ENCODE measurements at places on chromosomes 2 and 18. TPM values are rescaled to one million over a fixed set of nuclear protein-coding genes. Genes with fewer than 3 reads are reported as not detected.

DNA sequence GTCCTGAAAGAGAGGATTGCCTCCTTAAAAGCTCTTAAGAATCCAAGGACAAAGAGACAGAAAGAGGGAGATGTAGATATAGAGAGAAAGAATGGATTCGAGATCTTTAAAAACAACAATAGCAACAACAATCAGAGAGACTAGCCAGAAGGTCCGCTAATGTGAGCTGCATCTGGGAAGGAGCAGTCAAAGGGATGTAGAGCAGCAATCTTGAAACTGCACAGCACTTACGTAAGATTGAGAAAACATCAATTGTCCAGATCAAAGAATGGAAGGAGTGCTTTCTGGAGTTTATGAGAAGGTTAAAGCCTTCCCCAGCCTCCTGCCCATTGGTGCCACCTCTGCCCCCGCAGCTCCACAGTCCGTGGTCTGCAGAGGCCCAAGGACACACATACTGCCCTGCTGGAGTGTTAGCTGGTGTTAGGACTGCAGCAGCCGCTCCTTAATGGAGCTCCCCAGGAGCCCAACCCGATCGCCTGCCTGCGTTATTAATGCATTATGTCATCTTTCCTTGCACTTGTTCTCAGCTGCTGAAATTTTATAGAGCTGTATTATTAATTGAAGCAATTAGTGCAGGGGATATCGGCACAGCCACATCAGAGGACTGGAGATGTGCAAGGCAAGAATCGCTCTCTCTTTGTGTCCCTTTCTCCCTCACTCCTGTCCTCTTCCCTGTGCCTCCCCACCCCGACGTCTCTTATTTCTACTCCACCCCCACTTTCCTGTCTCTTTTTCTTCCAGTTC lies 94.2 kb upstream of the STPG4 start:
- no peaks in the 10 kb centered on the region for H3K27me3 ChIP-seq
- H3K4me3 ChIP-seq = no peak overlapping the region
- no peaks in the 10 kb centered on the region for H3K36me3 ChIP-seq

The ANKRD44 gene
- 9.3 TPM for total RNA-seq

The EFR3B gene
- total RNA-seq = 1.7 TPM

DNA sequence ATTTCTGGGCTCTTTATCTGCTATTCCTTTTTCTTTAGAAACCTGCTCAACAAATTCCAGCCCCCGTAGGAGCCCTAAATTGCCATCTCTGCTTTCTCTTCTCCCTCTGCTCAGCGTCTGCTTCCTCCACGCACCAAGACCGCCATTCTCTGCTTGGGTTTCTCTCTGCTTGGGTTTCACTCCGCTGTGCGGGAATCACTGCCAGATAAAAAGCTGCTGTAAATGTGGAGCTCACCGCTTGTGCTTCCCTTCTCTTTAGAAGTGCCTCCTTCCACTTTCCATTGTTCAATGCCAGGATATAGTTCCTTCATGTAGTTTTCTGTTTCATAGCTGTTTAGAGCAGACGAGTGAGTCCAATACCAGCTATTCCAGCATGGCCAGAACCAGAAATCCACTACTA lies 45.9 kb downstream of the TMEM237 start:
- H3K4me3 ChIP-seq = no peak overlapping the region
- no peaks in the 10 kb centered on the region for H3K27me3 ChIP-seq
- DNase-seq = no peak
- no peaks in the 10 kb centered on the region for H3K36me3 ChIP-seq

- no peaks in the 10 kb centered on the region for H3K27me3 ChIP-seq
- no peaks in the 10 kb centered on the region for H3K4me1 ChIP-seq
- DNase-seq = no peak
- H3K27ac ChIP-seq = no peak overlapping the region
- H3K36me3 ChIP-seq = no peaks in the 10 kb centered on the region
- no peak overlapping the region for H3K4me3 ChIP-seq
These were observed 306.0 kb upstream of the ACVR2A start for GRCh38 chr2:147538821-147539220.
